A549 (cell line): ENCODE measurements at places on chromosomes 5 and 9.

DNA sequence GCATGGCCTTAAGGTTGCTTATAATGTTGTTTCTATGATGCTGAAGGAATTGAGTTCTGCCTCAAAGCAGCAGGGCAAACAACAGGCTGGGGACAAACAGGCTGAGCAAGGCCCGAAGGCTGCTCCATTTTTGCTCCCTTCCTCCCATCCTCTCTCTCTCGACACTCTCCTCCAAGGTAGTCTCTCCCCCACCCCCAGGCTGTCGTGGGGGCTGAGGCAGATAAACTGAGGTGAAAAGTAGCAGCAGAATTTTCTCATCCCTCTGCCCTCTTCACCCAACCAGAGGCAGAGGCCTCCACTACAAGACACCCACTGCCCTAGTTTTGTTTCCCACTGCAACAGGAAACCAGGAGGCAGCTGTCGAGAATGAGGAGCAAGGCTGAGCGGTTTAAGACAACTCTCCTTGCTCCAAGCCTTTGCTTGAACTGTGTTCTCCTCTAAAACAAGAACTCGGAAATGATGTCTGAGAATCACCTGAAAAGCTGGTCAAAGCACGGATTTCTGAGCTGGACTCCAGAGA is 13.5 kb upstream of the GNA14 start:
- DNase-seq = no peak

- peak; percentile 51 for DNase-seq
These were observed 42.7 kb downstream of the SVEP1 start for GRCh38 chr9:110536822-110537221.

DNA sequence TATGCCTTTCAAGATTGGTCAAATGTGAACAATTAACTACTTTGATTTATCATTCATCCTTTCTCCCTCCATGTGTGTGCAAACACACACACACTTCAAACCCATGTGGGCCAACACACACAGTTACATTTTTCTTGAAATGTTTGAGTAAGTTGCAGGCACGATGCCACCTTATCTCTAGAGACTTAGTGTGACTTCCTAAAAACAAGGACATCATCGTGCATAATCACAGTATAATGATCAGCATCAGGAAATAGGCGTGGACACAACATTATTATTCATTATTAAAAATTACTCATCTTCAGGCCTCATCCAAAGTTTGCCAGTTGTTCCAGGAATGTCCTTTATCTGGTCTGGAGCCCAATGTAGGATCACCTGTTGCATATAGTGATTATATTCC is 209.5 kb downstream of the GNA14 start:
- no peak for DNase-seq

GRCh38 chr9:106106396-106106795 is 412.1 kb downstream of the TMEM38B start:
- no peak for DNase-seq

GRCh38 chr9:98191671-98192502 is 550 bp downstream of the CORO2A start:
- no peak for DNase-seq
